ENCODE measurements at places on chromosomes 2 and 18.

DNA sequence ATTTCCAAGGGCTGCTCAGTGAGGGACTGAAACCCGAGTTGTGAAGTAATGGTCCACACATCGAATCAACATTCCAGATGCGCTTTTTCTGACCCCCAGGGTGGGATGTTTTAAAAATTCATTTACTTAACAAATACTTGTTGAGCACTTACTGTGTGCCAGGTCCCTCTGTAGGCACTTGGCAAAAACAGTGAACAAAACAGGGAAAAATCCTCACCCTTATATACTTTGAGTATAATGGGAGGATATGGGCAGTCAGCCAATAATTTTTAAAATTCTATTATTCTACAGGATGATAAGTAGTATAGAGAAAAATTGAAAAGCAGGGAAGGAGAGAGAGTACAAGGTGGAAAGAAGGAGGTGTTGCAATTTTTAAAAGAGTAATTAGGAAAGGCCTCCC, 31.3 kb upstream of the AFTPH start:
- no peak for DNase-seq

GRCh38 chr2:16481351-16481750, 184.3 kb downstream of the CYRIA start:
- no peak for DNase-seq

- no peak for DNase-seq
Observed at GRCh38 chr2:118589721-118590120, 257.7 kb downstream of the EN1 start.

DNA sequence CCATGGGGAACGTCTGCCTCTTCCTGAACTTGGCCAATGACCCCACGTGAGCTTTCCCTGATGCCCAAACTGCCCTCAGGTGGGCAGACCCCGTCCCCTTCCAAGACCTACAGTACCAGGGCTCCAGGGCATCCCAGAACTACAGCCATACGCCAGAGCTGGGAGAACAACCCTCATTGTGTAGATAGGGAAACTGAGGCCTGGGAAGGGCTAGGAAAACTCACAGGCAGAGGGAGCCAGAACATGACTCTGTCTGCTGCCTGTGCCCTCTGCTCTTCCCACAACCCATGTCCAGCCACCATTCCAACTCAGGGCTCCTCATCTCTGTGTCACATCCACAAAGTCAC, 16.8 kb upstream of the ANKRD53 start:
- DNase-seq = no peak

- no peak for DNase-seq
Observed at GRCh38 chr2:228673876-228674554, 492.5 kb upstream of the SPHKAP start.

GRCh38 chr2:3130889-3131635, 246.6 kb downstream of the EIPR1 start:
- DNase-seq = no peak

- DNase-seq = no peak
Observed at GRCh38 chr2:159051661-159052060, 83.2 kb downstream of the TANC1 start.

- no peak for DNase-seq
Observed at GRCh38 chr2:62432407-62432806, 73.6 kb downstream of the TMEM17 start.

DNA sequence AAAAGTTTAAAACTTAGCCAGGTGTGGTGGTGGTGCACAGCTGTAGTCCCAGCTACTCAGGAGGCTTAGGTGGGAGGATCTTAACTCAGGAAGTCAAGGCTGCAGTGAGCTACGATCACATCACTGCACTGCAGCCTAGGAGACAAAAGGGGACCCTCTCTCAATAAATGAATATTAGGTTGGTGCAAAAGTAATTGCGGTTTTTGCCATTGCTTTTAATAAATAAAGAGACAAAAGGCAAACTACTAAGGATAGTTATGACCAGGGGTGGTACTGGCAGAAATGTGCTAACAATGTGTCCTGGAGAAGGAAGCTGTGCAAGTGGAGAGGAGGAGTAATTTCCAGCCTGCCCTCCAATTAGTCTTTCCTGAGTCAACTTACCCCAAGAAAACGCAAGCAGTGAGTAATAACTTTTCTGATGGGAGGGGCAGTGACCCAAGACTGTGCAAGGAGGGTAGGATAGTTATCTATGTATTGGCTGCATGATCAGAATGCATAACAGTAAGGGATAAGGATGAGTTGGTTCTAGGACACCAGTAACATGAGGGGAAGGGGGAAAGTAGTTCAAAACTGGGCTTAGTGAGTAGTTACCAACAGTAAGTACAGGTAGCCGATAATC, 1.5 kb downstream of the EXOC6B start:
- no peak for DNase-seq

GRCh38 chr2:188369365-188369764, 77.7 kb downstream of the GULP1 start:
- no peak for DNase-seq

GRCh38 chr2:33336036-33336625, 140.3 kb upstream of the RASGRP3 start:
- DNase-seq = no peak

- DNase-seq = no peak
Observed at GRCh38 chr2:237152361-237152760, 66.7 kb downstream of the COPS8 start.

- DNase-seq = no peak
Observed at GRCh38 chr2:39059366-39059952, 61.4 kb downstream of the SOS1 start.

DNA sequence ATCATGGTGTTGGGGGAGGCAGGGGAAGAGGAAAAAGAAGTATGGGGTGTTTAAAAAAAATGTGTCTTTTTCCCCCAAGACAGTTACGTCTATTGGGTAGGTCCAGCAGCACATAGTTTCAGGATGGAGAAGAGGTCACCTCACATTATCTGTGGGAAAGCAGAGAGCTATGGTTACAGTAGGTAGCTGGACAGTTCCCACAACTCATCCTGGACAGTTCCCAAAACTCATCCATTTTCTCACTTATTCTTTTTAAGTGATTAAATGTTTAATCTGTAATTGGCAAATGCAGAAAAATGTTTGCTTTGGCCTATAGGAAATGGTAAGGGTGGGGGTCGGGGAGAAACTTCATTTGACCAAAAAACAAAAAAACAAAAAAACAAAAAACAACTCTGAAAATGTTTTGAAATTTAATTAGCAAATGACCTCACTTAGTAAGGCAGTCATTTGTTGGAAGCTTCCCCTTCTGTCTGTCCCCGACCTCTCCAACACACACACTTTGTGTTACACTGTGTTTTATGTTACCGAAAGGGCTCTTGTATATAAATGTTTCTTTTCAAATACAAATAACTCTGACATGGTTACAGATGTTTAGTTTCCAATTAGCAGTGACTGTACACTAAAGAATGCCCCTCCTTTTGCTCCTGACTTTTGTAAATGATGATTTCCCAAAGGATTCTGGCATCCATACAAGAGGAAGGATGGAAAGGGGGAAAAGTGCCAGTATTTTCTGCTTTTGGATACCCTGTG, 173.3 kb upstream of the ZFP36L2 start:
- DNase-seq = no peak

DNA sequence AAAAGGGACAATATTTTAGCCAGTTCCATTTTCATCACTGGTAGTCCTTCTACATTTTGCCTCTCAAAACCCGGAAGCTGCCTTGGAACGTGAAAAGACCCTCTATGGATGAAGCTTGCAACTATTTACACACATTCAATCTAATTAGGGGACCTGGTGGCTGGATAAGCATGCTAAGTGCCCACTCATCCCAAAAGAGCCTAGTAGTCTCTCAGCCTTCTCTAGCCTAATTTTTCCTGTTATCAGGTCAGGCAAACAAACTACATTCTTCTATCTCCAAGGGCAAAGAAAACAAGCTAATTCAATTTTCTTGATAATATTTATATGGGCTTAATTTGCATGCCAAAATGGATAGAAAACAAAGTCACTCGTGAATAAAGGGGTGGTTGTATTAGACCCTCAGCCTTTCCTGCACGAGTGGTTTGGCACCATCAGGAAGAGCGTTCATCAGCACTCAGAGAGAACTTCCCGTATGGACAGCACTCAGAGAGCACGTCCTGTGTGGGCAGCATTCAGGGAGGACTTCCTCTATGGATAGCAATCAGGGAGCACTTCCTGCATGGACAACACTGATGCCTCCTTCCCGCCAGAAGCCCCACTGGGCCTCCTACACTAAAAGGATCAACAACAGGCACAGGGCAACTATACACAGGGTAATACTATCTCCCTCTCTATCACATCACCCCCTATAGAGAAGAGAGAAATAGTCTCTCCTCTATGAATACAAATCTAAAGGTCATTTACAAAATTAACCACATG, 122.2 kb downstream of the RBMS1 start:
- no peak for DNase-seq
